Transverse colon (tissue), 4 donors: ENCODE measurements at places on chromosomes 7 and 10.

DNA sequence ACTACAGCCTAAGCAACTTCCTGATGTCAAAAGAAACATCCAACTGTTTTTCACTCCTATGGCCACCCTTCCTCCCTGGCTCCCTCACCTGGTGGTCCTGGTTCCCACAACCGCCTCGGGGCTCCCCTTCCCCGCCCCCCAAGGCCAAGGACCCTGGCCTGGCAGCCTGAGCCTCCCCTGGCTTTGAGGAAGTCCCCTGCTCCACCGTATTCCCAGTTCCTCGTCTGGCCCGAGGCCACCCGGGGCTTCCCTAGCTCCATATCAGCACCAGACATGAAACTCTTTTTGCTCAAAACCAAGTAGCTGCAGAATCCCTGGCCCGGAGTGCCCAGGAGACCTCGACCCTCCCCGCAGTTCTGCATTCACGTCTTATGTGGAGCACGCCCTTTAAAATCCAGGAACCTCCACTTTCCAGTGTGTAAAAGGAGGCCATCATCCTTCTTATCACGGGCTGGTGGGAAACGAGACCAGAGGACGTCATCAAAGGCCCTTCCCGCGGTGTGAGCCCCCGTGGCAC lies 82.9 kb downstream of the PRKAG2 start:
- peaks cover 6% of the 10 kb centered on the region for H3K4me1 ChIP-seq
- DNase-seq: no peak
- H3K36me3 ChIP-seq: no peaks in the 10 kb centered on the region
- H3K27ac ChIP-seq: peak overlapping the region; percentile 9
- no peaks in the 10 kb centered on the region for H3K27me3 ChIP-seq

DNA sequence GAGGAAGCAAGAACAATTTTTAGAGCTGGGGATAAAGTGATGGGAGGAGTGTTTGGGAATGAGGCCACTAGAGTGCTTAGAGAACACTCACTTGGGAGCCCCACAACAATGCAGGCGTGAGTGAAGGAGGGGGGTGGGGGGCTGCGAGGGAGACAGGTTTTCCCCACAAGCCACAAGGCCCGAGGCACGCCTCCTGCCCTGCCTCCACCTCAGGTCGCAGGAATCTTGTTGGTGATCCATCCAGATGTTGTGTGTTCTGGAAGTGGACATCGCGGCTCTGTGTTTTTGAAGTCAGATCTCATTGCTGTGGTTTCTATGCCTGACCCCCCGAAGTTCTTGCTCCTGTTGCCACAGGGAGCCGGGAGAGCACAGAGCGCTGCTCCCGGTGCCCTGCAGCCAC lies 178.0 kb upstream of the BMPER start:
- H3K27me3 ChIP-seq: no peaks in the 10 kb centered on the region
- no peak for DNase-seq
- no peak overlapping the region for H3K4me3 ChIP-seq
- no peaks in the 10 kb centered on the region for H3K4me1 ChIP-seq
- H3K27ac ChIP-seq: no peak overlapping the region

GRCh38 chr10:100043796-100044195 lies 34.0 kb upstream of the DNMBP start:
- H3K27ac ChIP-seq: peak overlapping the region; percentile 56
- no peaks in the 10 kb centered on the region for H3K27me3 ChIP-seq
- no peak for DNase-seq
- no peak overlapping the region for H3K4me3 ChIP-seq

GRCh38 chr7:7858559-7858958 lies 110.0 kb upstream of the GLCCI1 start:
- DNase-seq: no peak
- H3K27ac ChIP-seq: no peak overlapping the region
- H3K4me3 ChIP-seq: no peak overlapping the region
- H3K27me3 ChIP-seq: no peaks in the 10 kb centered on the region
- no peaks in the 10 kb centered on the region for H3K36me3 ChIP-seq
- H3K4me1 ChIP-seq: no peaks in the 10 kb centered on the region

GRCh38 chr7:105675934-105676371 lies 94.7 kb upstream of the EFCAB10 start:
- DNase-seq: peak; percentile 23
- H3K36me3 ChIP-seq: no peaks in the 10 kb centered on the region
- H3K4me1 ChIP-seq: peaks cover 41% of the 10 kb centered on the region
- no peaks in the 10 kb centered on the region for H3K27me3 ChIP-seq
- no peak overlapping the region for H3K27ac ChIP-seq
- no peak overlapping the region for H3K4me3 ChIP-seq

- no peaks in the 10 kb centered on the region for H3K36me3 ChIP-seq
- H3K4me3 ChIP-seq: peak overlapping the region; percentile 38
- no peak overlapping the region for H3K27ac ChIP-seq
- DNase-seq: no peak
- H3K4me1 ChIP-seq: peaks cover 7% of the 10 kb centered on the region
- H3K27me3 ChIP-seq: peaks cover 89% of the 10 kb centered on the region
These were observed 513 bp downstream of the TMEM178B start for GRCh38 chr7:141074162-141074991.
